Ecto neural progenitor cell (in vitro differentiated cells): ENCODE measurements at places on chromosomes 4 and X.

DNA sequence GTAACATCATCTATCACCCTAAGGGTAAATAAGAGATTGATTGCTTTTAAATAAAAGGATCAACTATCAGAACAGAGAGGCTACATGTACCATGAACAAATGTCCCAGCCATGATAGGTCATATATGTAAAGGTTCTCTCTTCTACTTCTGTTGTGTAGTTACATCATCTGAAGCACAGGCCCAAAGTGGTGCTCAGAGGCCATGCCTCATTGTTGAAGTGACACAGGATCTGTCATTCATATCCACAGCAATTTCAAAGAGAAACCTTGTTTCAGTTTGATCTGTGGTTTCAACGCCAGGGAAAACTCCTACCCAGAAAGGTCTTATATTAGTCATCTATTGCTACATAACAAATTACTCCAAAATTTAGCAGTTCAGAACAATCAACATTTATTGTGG lies 269.2 kb upstream of the MAOA start:
- no peak for DNase-seq

- no peak for DNase-seq
Observed at GRCh38 chr4:163707873-163708272, 213.4 kb downstream of the TMA16 start.

DNA sequence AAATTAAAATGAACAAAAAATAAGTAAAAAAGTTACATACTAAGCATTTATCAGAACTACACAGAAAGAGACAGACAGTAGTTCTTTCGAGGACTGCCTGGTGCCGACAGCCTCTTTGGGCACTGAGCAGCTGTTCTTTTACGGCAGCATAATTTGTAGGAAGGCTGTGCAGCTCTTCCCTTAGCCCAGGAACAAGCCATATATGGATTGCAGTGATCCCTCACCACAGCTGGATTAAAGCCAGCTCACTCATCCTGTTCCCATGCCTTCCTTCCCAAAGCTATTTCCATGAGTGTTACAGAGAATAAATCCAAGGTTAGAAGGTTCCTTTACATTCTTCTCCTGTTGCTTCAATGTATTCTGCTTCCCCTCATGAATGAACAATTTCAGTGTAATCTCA lies 71.7 kb downstream of the DDX60L start:
- no peak for DNase-seq

- DNase-seq, result no peak
Observed at GRCh38 chr4:140996766-140997165, 136.5 kb downstream of the RNF150 start.
